ENCODE measurements at places on chromosomes 2 and 18. TPM values are rescaled to one million over a fixed set of nuclear protein-coding genes. Genes with fewer than 3 reads are reported as not detected.

Gene CLEC4F
- polyA plus RNA-seq = not detected

Gene TIMM21
- 91.6 TPM for polyA plus RNA-seq

Gene RNF103
- 11.6 TPM for polyA plus RNA-seq

Gene PTMA
- 594 TPM for polyA plus RNA-seq

Gene MLPH
- polyA plus RNA-seq = 14.9 TPM

Gene CXCR1
- polyA plus RNA-seq = not detected

Gene REG3A
- not detected for polyA plus RNA-seq

Gene CFC1
- polyA plus RNA-seq = not detected

GRCh38 chr2:85578243-85579180, 1.1 kb downstream of the VAMP8 start:
- DNase-seq = no peak

DNA sequence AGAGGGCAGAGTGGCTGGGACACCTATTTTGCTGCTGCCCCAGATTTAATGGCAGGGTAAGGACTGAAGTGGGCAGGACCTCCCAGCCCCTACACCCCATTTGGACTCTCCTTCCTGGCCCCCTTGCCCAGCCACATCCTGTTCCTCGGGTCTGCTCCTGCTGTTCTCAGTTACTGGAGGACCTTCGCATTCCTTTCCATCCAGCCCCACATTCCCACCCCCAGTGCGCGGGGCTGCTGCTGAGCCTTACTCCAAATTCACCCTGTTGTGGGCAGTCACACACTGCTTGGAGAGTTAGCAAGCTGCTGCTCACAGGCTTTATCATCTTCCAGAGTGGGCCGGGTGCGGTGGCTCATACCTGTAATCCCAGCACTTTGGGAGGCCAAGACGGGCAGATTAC, 75.2 kb upstream of the SLC14A2 start:
- no peak for DNase-seq

DNA sequence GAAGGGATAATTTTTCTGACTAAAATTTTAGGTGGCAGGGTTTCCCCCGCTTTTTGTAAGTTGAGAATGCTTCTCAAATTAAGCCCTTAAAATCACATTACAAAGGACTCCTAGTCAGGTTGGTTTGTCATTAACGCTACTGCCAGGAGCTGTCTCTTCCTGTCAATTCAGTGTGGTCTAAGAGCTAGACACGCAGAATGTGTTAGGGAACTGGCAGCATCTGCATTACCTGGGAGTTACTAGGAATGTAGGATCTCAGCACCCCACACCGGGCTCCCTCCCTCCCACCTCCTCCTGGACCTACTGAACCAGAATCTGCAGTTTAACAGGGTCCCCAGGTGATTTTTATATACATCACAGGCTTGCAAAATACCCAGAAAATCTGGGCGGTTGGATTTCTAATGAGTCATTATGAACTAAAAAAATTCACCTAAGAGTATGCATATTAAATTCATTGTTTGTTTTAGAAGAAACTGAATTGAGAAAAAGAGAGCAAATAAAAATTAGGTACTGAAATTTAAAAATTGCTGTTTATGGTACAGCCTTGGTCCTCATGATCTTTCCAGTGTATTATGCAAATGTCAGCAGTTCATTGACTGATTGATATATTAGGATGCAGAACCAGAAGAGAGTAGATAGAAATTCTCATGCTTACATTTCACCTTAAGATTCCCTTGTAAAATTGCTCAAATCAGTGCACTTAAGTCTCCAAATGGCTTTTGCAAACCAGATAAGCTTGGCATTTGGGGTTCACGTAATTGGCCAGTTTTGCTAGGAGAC, 130.9 kb upstream of the ITGA6 start:
- no peak for DNase-seq

GRCh38 chr2:95366514-95366913, 36.0 kb upstream of the FAHD2A start:
- no peak for DNase-seq

GRCh38 chr2:20931346-20931745, 108.4 kb upstream of the LDAH start:
- DNase-seq = peak; percentile 20

- no peak for DNase-seq
Measured at GRCh38 chr2:46661526-46661925, 182.2 kb downstream of the TMEM247 start.

DNA sequence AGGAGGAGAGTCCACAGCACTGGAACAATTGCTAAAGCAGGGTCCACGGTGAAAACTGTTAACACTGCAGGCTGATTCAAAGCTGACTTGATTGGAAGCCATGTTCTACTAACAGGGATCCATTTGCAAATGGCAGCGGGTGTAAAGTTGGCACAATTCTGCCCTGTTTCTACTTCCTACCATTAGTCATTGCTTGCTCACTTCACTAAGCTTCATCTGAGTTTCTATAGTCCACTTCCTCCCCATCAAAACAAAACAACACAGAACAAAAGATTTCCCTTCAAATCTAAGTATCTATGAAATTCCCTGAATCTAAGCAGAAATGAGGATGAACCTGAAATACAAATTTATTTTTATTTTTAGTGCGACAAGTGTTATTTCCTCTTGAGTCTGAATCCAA, 187.4 kb upstream of the SOX11 start:
- DNase-seq = no peak

GRCh38 chr18:33210575-33211189, 229.8 kb downstream of the CCDC178 start:
- DNase-seq = peak; percentile 57

- no peak for DNase-seq
Measured at GRCh38 chr2:69212238-69213028, 174.6 kb downstream of the GFPT1 start.

- no peak for DNase-seq
Measured at GRCh38 chr2:42249887-42250286, 80.7 kb downstream of the EML4 start.

DNA sequence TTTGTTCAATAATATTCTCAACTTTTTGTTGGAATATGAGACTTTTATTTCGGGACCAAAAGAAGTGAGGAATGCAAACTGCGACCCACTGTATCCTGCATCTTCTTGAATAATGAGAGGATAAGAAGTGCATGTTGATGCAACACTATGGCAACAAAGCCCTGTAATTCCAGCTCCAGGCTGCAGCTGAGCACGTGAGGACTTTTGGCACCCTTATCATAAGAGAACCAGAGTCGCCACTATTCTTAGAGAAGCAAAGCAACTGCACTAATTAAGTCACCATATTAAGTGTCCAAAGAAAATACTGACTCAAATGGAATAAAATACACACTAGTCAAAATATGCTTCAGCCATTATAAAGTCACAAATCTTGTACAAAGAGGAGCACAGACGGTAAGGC, 65.8 kb downstream of the FAM210A start:
- peak; percentile 11 for DNase-seq

DNA sequence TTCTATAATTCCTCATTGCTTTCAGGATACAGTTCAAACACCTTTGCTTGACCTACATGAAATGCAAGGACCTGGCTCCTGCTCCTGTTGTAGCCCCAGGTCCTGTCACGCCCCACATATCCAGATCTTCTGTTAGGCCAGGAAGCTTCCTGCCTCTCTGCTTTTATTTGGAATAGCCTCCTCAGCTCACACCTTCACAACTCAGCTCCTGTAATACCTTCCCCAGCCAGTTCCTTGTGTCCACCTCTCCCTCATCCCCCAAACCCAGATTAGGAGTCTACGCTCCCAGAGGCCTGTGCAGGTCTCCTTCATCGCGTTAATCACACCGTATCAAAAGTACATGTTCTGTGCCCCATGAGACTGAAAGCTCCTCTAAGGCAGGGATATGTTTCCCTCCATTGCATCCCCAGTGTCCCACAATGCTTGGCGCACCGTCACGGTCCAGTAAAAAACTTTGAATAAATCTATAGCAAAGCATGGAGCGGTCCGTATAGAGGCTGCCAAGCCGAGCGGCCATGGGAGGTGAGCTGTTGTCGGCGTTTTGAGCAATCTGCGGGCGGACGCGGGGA, 371 bp downstream of the MDH1B start:
- no peak for DNase-seq

- DNase-seq = no peak
Measured at GRCh38 chr18:76437011-76437410, 58.0 kb downstream of the ZNF516 start.

Measured in GM23248 (cell line).